ACHN (cell line): ENCODE measurements at places on chromosomes 5 and 9.

GRCh38 chr5:53262348-53262970, 152.9 kb upstream of the MOCS2 start:
- DNase-seq = peak; percentile 24

- DNase-seq = no peak
These were observed 105.0 kb downstream of the ACTL7B start for GRCh38 chr9:108750661-108751215.

- no peak for DNase-seq
These were observed 3.6 kb upstream of the IL4 start for GRCh38 chr5:132669966-132670882.

DNA sequence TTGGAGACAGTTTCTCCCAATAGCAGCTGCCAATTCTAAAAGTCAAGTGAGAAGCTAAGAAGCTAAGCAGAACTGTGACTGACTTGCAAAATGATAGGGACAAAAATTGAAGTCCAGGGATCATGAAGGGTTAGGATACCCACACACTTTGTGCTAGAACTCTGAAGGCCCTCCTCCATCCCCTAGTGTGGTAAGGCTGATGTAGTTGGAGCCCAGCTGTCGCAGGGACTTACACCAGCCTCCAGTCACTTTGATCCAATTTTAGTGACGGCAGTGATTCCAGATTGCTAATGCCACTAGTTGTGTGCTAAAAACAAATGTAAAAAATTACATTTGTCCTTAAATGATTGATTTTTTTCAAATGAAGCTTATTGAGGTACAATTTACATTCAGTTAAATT, 742.7 kb upstream of the ZNF608 start:
- DNase-seq = no peak

DNA sequence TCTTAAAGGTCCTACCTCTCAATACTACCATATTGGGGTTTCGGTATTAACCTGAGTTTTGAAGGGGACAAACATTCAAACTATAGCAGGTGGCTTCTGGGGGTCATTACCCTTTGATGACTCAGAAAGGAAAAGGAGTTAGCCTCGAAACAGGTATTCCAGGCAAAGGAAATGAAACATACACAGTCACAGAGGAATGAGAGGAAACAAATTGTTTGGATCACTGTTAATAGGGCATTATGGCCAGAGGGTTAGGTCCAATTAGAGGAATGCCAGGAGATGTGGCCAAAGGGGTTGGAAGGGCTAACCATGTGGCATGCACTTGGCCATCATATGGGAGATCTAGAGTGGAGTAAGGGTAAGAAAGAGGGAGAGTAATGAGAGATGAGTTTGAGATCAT, 23.9 kb upstream of the NIM1K start:
- no peak for DNase-seq

GRCh38 chr5:171157775-171158174, 151.3 kb upstream of the TLX3 start:
- DNase-seq = no peak

DNA sequence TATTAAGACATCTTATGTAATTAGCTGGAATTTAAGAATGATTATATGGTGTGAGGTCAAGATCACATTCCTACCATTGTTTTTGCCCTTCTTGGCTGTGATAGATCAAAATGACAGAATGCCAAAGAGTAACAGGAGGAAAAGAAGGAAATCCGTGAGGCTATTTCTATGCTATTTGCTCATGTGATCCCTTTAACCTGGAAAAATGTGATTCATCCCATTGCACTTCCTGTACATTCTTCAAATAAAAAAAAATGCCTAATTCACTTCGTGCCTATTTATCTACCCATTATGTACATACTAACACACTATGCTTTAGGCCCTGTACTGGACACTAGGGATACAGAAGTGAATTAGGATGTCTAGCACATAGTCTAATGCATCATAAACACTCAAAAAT, 154.1 kb upstream of the PAPPA start:
- no peak for DNase-seq

DNA sequence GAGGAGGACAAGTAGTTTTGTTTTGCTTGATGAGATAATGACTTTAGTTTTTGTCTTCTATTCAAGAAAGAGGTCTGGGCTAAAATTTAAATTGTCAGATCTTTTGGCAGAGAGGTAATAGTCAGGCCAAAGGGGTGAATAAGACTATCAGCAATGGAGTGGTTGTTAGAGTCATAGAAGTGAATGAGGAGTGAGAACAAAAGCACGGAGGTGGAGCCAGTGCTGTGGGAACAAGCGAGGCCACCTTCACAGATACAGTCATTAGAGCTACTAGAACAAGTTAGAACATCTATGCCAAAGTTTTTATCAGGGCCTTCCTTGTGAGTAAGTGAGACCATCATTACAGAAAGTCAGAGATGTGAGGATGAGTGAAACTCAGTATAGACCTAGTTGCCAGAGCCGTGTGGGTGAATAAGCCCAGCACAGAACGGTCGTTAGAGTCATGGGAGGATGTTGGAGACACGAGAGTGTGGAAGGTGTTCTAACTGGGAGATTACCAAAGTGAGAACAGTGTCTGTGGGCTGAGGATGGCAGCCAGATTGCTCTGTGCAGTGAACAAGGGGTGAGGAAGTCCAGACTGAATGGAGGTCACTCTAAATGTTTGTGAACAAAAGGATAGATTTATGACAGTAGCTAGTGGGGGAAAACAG, 135.1 kb downstream of the RPS23 start:
- no peak for DNase-seq

DNA sequence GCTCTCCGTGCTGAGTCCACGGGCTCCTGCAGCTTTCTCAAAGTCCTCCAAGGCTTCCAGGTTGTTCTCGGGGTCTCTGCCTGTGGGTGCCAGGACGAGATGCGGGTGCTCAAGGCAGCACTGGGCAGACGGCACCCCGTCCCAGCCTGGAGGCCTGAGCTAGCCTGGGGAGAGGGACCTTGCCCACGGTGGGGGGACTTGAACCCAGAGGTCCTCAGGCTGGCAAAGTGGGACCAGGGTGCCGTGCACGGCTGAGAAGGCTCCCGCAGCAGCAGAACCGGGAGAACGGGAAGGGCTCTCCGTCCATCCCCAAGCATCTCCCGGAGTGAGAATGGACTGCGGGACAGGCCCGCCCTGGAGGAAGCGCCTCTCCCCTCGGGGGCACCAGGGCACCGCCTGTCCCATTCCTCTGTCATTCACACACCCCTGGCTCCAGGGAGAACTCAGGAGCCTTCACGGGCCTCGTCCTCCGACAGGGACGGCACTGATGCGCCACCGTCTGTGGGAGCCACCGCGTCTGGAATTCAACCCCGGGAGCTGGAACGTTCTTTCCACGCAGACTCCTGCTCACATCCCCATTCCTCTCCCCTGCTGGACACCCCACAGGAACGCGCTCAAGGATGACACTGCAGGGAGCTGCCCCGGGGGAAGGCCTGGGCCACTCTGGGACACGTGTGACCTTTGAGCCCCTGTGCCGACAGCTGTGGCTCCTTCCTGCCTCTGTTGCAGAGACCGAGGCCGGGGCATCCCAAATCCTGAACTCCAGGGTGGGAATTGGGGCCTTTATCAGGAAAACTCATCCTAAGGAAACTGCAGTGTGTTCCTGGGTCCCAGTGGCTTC, 16.3 kb upstream of the OBP2B start:
- DNase-seq = no peak

DNA sequence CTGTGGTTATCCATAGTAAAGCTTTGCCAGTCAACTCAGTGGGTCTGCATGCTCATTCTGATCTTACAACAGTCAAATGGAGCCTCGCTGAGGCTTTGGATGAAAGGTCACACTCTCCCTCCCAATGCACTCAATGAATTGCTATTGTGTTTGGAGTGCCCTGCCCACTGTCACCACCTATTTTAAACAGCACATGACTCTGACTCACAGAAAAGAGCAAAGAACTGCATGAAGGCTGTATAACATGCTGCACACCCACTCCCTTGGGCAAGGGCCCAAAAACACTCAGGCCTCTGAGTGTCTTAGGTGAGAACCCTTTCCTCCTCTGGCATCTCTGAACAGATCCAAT, 118.7 kb upstream of the CCDC112 start:
- no peak for DNase-seq

GRCh38 chr5:126124706-126125345, 298.4 kb upstream of the GRAMD2B start:
- DNase-seq = peak; percentile 18

DNA sequence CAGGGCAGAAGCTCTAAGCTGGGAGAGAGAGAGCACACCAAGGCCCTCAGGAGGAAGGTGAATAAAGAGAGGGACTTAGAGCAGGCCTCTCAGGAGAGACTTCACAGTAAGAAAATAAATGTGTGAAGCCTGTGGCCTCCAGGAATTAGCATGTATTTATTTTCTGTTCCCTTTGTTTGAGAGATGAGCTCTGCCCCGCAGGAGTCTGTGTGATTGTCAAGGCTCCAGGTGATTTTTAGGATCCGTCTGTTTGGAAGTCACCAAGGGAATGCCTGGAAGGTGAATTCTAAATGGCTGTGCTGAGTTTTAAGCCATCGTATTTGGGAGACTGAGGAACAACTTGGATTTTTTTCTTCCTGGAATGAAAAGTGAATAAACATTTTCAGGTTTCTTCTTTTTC, 108.3 kb upstream of the ICE1 start:
- DNase-seq = no peak

DNA sequence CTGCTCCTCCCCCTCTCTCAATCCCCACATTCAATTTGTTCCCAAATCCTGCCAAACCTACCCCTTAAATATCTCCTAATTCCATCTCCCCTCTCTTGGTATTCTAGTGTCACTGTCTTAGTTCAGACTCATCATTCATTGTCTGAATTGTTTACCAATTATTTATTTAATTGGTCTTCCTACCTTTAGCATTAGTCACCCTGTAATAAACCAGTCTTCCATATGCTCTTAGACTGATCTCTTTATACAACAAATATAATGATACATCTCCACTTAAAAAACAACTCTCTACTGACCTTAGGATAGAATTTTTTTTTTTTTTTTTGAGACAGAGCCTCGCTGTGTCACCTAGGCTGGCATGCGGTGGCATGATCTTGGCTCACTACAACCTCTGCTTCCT, 51.4 kb downstream of the RFK start:
- DNase-seq = no peak

DNA sequence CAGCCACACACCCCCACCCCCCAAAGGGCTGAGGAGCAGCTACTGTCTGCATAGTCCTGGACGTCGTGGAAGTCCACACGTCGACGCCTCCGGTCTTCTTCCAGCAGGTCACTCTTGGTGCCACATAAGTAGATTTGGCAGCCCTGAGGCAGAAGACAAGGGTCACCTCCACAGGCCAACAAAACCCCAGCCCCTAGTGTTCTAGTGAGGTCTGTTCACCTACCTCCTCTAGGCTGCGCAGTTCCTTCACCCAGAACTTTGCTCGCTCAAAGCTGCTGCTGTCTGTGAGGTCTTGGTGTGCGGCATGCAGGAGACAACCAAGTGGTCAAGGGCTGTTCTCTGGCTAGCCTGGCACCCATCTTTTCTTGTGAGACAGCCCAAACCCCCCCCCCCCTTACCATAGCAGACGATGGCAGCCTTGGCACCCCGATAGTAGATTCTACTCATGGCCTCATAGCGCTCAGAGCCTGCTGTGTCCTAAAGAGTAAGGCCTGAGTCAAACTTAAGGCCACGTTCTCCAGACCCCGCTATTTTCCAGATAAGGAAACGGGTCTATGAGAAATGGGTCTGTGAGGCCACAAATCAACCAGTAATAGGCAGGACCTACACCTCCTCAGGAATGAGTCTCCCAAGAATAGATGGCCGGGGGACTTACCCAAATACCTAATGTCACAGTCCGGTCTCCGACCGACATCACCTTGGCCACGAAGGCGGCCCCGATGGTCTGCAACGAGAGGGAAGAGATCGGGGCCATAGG, 987 bp downstream of the RAB24 start:
- DNase-seq = no peak
